ENCODE measurements at places on chromosomes 6 and 20.

DNA sequence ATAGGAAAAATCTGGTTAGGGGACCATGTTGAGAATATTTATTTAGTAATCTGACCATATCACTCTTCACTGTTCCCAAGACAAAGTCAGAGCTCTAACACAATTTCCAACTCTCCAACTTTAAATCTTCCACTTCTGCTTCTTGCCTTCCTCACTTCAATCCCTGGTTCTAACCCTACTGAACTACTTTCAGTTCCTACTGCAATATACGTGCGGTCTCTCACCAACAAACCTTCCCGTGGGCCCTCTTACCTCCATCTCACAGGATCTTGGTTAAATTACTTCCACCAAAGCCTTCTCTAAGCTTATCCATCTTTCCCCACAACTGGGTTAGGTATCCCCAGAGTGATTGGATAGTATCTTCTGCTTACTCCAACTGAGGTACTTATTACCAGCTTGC lies 8.0 kb downstream of the EIF2S2 start:
- no peak for DNase-seq

DNA sequence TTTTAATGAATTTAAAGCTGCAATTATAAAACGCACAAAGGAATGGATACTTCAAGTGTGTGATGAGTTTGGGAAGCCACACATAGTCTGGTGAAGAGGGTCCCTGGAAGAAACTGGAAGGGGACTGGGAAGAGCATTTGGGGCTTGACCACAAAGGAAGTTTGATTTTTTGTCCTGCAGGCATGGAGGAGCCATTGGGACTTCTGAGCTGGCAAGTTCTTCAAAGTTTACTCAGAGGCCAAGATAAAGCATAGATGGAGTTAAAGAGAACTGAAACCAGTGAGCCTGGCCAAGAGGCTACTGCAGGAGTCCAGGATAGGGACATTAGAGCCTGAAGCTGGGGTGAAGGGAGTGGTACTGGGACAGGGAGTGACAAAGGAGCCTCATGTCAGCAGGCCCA lies 95.0 kb downstream of the AIG1 start:
- DNase-seq: no peak

GRCh38 chr6:27161946-27162603 lies 85.4 kb upstream of the PRSS16 start:
- no peak for DNase-seq

DNA sequence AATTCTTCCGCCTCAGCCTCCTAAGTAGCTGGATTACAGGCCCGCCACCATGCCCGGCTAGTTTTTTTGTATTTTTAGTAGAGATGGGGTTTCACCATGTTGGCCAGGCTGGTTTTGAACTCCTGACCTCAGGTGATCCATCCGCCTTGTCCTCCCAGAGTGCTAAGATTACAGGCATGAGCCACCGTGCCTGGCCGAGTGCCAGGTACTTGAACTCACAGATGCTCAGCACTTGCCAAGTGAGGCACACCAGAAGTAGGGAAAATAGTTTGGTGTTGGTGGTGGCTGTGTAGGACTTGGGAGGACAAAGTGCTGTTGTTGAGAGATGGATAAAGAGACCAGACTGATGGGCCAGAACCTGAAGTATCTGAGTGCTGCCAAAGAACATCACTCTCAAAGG lies 40.0 kb upstream of the MBOAT1 start:
- DNase-seq: no peak

GRCh38 chr20:16434062-16434664 lies 139.1 kb downstream of the KIF16B start:
- no peak for DNase-seq

- no peak for DNase-seq
Observed at GRCh38 chr6:25882051-25882496, 8.0 kb upstream of the SLC17A3 start.

DNA sequence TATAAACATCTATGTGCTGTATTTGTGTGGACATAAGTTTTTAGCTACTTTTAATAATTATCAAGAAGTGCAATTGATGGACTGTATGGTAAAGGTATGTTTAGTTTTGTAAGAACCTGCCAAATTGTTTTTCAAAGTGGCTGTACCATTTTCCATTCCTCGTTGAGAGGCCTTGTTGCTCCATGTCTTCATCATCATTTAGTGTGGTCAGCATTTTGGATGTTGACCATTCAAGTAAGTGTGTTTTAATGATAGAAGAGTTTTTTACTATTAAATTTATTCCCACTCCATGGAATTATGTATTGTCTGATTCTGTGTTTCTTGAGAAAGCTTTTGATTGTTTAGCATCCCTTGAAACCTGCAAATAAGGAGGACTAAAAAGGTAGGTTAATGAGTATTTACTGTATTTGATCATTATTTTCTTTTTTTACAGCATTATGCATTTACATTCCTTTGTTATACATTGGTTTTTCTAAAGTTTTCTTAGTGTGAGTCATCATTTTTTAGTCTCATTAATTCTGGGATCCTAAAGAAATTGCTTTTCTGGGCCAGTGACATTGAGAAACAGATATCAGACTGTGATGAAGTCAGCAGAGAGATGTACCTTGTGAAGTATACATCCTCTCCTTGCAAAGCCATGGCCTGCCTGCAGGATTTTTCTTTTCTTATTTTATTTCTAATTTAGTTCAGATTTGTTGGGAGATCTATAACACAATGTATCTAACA lies 312.8 kb upstream of the PTCHD4 start:
- no peak for DNase-seq

DNA sequence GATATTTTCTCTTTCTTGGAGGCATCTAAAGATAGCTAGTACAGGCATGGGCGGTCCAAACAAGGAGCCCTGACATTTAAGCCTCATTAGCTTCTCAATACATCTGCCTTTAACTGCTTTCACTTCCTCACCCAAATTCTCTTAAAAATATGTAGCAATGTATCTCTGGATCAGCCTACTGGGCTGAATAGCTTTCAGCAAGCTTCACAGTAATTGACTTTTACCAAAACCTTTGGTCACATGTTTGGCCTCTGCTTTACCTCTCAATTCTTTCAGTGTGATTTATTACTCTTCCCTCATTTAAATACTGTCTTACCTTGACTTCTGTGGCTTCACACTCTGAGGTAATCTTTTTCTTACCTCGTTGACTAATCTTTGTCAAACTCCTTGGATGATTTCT lies 1618.1 kb downstream of the GRIK2 start:
- DNase-seq: no peak

DNA sequence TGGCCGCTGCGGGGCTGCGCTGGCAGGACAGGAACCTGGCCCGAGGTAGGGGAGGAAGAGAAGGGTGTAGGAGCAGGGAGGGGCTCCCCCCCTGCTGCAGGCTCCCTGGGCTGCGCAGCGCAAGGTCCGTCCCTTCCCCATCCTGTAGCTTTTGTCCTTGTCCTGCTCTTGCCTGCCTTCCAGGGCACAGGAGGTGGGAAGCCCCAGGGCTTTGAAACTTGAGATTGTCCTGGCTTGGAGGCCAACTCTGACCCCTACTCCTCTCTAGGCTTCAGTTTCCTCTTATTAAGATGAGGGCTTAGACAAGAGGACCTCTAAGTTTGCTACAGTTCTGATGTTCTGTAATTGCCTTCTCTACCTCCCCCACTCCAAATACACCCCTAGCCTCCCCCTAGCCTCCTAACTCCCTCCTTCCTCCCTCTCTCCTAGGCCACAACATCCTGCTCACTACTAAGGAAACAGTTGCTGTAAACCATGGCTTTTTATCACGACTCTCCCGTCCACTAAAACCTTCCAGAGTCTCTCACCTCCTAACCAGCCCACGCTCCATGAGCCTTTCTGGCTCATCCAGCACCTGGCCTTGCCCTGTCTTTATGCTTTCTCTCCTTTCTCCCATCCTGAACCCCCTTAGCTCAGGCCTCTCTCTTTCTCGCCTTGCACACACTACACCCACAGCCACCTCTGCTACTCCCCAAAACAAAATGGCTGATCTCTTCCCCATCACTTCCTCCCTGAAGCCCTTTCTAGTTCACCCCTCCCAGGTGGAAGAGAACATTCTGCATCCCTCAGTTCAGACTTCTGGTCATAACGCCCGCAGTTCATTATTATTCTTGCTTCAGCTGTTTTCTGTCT lies 10.2 kb downstream of the UNC5CL start:
- no peak for DNase-seq

GRCh38 chr20:35842361-35842760 lies 70.5 kb downstream of the PHF20 start:
- no peak for DNase-seq

DNA sequence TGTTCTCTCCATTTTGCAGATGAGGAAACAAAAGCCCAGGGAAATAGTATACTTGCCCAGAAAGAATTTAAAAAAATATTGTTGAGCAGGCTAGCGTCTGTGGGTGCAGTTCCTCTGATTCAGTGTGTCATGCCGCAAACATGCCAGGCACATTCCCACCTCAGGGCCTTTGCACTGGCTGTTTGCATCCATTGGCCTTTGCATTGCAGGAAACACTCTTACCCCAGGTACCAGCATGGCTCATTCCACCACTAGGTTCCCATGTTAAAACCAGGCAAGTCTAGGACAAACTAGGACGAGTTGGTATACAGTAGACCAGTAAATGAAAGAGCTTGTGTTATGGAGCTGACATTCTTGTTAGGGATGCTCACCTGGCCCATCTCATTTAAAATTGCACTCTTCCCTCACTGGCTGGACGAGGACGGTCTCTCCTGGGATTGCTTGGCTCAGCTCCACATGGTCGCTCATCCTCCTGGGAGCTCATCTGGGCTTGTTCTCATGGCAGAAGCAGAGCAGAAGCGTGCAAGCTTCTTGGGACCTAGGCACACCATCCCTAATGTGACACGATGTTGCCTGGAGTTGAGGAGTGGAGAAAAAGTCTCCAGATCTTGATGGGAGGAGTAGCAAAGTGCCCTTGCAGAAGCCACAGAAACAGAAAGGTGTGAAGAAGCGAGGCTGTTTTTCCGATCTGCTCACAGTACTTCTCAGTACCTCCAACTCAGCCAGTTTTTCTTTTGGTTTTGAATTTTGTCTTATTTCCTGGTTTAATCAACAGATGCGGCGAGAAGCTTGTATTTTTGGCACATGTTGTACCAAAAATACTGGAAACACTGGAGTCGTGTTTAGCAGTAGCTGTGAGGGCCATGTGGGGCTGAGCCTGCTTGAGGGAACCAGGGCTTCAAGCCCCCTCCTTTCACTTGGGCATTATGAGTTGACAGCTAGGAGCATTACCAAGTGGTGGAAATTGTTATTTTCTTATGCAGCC lies 13.9 kb downstream of the ZNF831 start:
- no peak for DNase-seq

- peak; percentile 69 for DNase-seq
Observed at GRCh38 chr6:169953686-169954085, 202.3 kb downstream of the ERMARD start.

DNA sequence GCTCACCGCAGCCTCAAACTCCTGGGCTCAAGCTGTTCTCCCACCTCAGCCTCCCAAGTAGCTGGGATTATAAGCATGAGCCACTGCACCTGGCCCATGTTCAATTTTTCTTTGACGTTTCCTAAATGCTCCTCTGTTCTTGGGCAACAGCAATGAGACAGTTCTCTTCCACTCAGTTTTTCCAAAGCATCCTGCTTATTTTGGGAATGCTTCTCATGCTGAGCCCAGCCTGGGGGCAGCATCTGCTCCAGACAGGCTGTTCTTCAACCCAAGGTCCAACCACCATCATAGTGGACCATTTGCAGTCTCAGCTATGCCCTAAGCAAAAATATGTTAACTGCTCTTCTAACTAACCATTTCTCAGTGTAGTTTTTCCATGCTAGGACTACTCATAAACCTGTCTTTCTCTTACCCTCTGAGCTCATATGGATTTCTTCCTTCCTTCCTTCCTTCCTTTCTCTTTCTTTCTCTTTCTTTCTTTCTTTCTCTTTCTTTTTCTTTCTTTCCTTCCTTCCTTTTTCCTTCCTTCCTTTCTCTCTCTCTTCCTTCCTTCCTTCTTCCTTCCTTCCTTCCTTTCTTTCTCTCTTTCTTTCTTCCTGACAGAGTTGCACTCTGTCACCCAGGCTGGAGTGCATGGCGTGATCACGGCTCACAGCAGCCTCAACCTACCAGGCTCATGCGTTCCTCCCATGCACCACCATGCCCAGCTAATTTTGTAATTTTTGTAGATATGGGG lies 48.4 kb downstream of the GCNT2 start:
- DNase-seq: no peak

- no peak for DNase-seq
Observed at GRCh38 chr20:45347936-45348778, at the start of gene SDC4. Gene SDC4, minus strand, starts transcription at chr20:45348424. Its CDS starts 40 bp downstream, at chr20:45348384.

GRCh38 chr6:21769405-21769861 lies 175.9 kb downstream of the SOX4 start:
- no peak for DNase-seq

- DNase-seq: no peak
Observed at GRCh38 chr6:34276881-34277762, 28.3 kb upstream of the SMIM29 start.

GRCh38 chr20:16654858-16655535 lies 74.8 kb upstream of the SNRPB2 start:
- DNase-seq: no peak

GRCh38 chr6:15285682-15286294 lies 39.9 kb downstream of the JARID2 start:
- DNase-seq: no peak

DNA sequence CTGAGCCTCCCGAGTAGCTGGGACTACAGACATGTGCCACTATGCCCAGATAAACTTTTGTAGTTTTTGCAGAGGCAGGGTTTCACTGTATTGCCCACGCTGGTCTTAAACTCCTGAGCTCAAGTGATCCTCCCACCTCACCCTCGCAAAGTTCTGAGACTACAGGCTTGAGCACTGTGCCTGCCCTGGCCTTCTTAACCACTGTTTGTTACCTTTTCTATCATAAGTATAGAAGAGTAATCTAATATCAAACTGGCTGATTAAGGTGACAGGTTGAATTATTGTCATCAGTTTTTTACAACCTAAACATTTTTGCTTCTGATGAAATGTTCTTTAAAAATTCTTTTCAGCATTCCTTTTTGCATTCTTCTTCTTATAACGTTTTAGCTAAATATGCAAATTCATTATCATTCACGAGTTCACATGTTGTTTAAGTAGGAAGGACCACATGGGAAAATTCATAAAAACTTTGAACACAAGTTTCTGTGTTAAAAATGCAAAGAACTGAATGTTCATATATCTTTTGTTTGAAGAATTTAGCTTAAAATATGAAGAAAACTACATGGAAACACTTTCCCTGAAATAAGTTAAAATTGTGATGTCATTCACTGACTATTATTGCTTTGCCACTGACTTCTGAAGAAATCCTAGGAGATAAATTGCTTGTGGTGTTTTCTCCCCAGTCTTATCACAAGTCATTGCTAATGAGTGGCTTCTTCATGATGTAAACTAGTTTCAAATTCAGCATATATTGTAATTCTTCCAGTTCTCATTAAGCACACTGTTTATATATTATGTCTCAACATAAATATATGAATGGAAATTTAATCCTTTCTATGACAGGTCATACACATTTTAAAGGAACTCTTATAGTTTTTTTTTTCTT lies 106.7 kb downstream of the ADGRB3 start:
- DNase-seq: no peak

- no peak for DNase-seq
Observed at GRCh38 chr6:105319331-105319730, 83.6 kb downstream of the PREP start.

- no peak for DNase-seq
Observed at GRCh38 chr20:17659801-17660200, 22.2 kb downstream of the RRBP1 start.

Data from vagina (tissue), 2 donors.